ENCODE measurements at places on chromosomes 12 and 14.

DNA sequence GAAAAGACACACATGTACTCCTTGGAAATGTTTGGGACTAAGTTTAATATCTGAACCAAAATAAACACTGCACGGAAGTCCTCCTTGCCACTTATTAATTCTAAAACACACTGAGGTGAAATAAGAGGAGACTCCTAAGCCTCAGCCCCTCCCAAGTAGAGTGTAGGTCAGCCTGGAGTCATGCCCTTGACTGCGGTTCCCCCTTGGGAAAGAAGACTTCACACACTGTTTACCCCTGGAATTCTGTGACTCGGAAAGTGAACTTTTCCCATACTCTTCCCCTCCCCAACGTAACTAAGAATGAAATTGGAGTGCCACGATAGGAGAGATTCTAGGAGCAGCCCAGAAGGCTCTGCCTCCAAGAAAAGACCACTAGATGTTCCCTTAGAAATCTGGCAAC, 8.6 kb upstream of the TFCP2 start:
- no peak for DNase-seq

GRCh38 chr14:70713511-70713916, 71.8 kb downstream of the TTC9 start:
- DNase-seq = no peak

DNA sequence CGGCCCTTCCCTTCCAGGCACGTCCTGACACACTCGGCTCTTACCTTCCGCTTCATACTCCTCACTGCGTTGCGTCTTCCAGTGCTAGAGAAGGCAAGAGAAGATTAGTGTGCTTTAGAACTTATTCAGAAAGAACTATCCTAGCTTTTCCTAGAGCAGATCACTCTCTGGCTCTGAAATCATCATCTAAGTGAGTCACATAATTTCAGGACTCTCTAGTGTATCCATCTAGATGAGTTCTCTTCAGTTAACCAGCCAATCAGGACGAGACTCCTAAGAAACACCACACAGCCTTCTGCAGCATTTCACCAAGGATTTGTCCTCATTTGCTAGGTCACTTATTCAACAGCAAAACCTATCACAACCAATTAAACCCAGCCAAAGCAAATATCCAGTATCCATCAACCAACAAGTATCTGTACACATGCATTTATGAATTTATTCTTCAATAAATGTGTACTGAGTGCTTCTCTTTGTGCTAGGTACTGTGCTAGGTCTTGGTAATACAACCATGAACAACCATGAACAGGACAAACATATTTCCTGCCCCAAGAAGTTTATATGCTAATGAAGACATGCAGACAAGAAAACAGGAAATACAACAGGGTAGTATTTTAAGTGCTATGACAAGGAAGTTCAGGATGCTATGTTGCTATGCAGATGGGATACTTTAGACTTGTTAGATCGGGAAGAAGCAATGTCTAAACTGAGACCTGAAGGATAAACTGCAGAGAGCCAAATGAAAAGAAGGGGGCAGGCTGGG, 52.1 kb downstream of the NIN start:
- DNase-seq = no peak

- no peak for DNase-seq
Measured at GRCh38 chr12:31474751-31475150, 116.2 kb downstream of the DENND5B start.

DNA sequence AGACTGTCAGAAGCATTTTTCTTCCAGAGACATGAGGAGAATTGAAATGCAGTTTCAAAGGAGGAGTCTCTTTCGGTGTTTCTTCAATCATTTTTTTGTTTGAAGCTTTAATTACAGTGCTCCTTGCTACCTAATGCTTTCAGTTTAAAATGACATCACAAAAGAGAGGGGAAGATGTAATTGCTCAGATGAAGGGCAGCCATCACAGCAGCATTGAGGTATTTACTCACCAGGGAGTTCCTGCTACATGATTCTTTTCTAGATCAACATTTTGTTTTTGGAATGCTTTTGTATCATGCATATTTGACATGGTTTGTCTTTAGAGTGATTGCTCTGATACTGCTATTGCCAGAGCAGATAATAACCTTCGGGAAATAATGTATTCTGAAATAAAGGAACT, 28.6 kb downstream of the FLRT2 start:
- DNase-seq = no peak

DNA sequence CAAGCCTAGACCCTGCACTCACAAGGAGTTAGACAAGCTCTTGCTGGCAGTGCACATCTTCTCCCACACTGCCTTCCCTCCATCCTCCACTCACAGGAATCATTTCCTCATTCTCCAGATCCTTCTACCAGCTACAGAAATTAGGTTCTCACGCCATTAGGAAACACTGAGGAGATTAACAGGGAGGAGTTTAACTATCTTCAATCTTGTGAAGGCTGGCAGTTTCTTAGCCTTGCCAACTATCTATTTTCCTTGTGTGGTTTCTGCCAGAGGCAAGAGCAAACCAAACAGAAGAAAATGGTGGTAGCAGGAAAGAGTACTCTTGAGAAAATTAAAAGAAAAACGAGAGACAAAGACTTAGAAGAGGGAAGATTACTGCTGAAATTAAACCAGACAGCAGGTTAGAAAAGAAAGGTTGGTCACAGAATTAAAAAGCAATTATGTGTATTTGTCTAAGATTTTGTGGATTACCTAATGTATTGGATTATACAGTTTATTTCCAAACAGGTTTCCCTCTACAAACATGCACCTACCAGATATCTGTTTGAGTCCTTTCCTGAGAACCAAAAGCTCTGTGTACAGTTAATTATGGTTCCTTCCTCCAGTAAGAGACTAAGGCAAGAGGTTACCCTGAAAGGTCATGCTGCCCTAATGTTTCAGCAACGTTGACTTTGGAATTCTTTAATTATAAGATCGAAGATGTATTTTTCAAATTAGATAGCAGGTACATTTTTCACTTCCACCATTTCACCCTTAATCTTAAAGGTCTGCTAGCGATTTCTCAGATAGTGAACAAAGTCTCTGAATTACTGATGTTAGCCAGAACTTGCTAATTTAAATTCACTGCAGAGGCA, 5.0 kb downstream of the RERG start:
- no peak for DNase-seq

Measured in activated CD8-positive, alpha-beta memory T cell treated with anti-CD3 and anti-CD28 coated beads for 48 hours (primary cell).